ENCODE measurements at places on chromosomes 11 and 22.

DNA sequence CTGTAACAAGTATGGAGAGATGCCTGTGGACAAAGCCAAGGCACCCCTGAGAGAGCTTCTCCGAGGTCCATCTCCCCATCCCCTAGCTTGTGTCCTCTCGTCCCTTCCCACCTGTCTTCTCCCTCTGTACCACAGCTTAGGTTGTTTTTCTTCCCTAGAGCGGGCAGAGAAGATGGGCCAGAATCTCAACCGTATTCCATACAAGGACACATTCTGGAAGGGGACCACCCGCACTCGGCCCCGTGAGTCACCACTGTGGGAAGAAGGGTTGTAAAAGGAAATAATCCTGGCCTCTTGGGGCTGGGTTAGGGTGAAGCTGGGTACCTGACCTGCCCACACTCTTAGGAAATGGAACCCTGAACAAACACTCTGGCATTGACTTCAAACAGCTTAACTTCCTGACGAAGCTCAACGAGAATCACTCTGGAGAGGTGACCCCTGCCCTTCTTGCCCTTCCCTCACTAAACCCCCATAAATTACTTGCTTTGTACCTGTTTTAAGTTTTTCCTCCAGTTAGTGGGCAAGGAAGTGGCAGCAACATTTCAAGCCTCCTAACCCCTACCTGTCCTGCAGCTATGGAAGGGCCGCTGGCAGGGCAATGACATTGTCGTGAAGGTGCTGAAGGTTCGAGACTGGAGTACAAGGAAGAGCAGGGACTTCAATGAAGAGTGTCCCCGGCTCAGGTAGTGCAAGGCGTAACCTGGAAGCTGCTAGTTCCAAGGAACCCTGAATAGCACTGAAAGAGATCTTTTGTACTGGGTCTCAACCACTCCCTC, 3.1 kb downstream of the TAF10 start:
- no peak for DNase-seq

DNA sequence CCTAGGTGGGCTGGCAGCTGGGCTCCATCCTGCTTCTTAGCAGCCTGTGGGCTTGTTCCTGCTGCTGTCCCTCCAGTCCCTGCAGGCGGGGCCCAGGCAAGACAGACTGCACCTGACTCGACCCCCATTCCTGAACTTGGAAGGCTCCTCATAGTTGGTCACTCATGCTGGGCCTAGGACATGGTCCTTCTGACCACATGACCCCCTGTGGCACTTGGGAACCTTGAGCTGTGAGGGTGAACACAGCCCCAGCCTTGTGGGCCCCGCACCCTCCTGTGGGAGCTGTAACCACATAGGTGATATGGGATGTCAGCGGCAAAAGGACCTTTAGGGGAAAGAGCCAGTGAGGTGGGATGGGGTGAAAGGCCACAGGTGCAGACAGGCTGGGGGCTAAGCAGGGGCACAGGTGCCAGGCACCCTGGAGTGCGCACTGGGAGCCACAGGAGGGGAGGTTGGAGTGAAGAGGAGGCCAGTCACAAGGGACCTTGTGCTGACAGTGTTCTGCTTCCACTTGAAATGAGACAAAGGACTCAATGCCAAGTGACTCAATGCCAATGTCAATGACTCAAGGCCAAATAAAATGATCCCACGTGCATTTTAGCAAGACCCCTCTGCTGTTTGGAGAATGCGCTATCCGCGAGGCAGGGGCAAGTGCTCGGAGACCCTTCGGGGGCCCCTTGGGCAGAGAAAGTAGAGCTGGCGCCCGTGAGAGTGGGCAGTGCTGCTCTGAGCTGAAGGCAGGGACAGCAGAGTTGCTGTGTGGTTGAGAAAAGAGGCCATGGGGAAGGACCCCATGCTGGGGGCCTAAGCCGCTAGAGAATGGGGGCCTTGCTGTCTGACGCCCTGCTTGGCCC, 90.7 kb downstream of the MORC2 start:
- no peak for DNase-seq

GRCh38 chr11:10658621-10659338, 34.8 kb downstream of the IRAG1 start:
- no peak for DNase-seq

GRCh38 chr11:2987881-2988861, 4.0 kb downstream of the NAP1L4 start:
- DNase-seq: no peak

GRCh38 chr22:27252282-27253049, 549.1 kb downstream of the MN1 start:
- DNase-seq: no peak

DNA sequence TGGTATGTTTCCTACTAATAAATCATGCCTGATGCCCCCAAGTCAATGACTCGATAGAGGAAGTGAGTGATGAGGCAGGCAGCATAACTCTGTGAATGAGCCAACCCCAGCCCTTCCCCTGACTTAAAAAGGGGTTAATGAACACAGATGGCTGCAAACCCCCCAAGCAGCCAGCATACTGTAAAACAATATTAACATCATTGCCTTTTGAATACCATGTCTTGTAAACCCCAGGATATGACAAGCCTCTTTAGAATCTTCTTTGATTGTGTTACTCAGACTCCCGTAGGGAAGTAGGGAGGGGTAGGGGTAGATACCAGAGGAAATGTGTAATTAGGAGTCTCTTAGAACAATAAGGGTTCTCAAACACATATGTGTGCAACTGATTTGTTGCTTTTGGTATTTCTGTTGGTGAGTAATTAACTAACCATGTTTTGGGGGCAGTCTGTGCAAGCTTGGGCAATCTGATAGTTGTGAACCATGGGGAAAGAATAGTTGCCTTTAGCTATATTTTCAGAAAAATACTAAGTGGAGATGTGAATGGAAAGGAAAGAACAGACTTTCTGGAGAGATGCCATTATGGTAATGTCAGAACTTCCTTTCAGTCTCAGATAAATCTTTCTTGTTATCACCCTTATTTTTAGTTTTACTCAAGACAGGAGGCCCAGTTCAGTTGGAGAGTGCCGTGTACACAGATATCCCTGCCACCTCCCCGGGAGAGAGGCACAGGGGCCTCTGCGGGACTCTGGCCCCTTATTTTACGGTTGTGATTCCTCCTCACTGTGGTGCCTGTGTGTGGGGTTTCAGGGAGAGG, 701.8 kb downstream of the NTM start:
- no peak for DNase-seq
